ENCODE measurements at places on chromosomes 2 and 18.

GRCh38 chr2:83155826-83156225 lies 1303.3 kb downstream of the SUCLG1 start:
- DNase-seq: no peak

DNA sequence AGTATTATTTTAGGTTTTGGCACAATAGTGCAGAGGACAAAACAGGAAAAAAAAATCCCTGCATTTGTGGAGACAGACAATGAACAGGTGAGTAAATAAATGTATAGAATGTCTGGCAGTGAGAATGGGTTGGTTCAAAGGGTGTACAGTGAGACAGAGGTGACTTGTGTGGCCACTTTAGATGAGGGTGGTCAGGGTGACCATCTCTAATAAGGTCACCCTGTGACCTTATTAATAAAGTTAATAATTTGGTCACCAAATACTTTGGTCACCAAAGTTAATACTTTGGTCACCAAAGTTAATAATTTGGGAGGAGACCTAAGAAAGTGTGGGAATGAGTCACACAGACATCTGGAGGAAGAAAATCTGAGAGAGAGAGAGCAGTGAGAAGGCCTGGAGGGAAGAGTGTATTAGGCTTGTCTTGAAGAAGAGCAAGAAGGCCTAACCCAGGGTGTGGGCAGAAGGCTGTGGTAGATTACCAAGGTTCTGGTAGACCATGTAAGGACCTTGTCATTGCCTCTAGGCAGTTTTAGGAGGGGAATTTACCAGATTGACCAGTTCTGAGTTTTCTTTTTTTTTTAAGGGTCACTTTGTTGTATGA lies 1368.4 kb upstream of the CELF4 start:
- no peak for DNase-seq

DNA sequence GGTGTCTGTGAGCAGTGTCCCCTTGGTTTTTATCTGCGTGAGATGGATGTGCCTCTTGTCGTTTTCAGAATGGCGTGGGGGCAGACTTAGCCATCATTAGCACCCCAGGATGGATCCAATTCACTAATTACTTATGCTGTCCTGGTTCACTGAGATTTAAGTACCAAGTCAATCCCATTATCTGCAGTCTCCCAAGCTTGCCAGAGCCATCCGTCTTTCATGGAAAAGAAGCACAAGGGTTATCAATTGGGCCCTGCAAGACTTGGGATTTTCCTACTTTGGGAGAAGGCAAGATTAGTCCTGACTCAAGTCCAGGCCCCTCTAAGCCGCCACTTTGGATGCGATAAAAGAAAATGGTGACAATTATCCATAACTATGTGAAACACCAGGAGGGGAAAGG lies 404.0 kb downstream of the TMEM182 start:
- DNase-seq: no peak

- no peak for DNase-seq
Observed at GRCh38 chr2:162967147-162967546, 128.6 kb upstream of the KCNH7 start.

DNA sequence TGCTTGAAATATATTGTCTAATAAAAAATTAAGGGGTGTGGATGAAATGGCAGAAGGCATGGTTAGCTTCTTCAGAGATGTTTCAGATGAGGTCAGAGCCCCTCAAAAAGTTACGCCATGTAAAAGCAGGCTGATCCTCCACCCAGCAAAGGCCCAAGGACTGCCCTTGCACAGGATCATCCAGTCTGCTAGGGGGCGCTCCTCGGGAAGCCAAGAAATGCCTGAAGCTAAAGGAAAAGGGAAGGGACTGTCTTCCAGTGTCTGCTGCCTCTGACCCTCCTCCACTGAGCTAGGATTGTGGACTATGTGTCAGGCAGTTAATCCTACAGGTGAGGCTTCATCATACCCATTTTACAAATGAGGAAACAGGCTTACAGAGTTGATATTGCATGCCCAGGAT lies 33.8 kb upstream of the TEX51 start:
- no peak for DNase-seq

DNA sequence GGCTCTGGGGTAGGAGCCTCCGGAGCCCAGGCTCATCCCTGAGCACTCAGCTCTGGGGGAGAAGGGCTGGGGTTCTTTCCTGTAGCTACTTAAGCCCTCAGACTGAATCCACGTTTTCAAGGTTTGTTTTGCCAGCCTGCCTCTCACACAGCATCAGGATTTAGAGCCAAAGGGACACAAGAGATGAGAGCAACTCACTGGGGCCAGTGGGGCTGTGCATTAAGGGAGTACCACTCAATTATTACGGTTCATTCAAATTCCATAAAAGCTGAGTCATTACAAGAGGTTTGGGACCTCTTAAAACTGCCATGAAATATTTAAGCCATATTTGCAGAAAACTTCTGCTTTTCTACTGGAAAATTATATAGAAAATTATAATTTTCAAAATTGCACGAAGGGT lies 17.1 kb upstream of the SNED1 start:
- peak; percentile 60 for DNase-seq

DNA sequence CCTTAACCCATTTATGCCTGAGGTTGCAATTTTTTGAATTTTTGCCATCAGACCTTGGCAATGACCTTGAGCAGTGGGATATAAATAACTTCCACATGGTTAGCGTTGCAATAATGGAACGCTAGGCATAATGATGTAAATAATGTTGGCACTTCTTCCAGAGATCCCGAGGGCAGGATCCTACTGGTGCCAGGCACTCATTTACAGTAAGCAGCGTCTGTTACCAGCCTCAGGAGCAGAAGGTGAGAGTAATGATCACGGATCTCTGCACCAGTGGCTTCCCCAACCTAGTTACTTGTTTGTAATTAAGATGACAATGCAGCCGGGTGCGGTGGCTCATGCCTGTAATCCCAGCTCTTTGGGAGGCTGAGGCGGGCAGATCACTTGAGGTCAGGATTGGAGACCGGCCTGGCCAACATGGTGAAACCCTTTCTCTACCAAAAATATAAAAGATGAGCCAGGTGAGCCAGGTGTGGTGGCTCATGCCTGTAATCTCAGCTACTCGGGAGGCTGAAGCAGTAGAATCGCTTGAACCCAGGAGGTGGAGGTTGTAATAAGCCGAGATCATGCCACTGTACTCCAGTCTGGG lies 41.9 kb downstream of the CPO start:
- no peak for DNase-seq

DNA sequence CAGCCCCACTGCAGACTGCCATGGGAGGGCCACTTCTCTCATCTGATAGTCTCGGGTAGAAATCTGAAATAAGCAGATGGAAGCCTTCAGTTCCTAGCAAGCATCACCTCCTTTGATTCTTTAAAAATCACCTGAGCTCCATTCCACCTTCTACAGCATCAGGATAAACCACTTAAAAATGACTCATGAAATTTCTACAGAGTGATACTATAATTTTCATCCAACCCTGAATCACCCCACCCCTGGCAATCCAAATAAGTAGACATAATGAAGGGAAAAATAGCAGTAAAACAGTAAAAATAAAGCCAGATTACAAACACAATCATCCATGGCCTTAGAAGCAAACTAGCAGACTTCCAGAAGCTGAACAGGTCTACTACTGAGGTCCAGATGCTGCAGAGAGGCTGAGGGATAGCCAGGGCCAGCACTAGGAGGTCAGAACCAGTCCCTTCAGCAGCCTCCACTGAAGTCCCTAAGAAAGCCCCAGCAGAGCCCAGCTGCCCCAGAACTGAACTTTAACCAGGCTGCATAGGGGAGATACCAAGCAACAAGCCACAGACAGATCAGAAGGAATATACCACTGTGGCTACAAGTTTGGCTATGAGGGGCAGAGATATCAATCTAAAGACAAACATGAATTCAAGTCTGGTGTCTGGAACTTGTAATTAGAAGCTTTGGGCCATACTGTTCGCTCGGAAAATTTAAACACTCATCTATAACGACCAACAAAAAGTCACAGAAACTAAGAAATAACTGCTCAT lies 54.7 kb upstream of the RNU4ATAC start:
- DNase-seq: no peak

DNA sequence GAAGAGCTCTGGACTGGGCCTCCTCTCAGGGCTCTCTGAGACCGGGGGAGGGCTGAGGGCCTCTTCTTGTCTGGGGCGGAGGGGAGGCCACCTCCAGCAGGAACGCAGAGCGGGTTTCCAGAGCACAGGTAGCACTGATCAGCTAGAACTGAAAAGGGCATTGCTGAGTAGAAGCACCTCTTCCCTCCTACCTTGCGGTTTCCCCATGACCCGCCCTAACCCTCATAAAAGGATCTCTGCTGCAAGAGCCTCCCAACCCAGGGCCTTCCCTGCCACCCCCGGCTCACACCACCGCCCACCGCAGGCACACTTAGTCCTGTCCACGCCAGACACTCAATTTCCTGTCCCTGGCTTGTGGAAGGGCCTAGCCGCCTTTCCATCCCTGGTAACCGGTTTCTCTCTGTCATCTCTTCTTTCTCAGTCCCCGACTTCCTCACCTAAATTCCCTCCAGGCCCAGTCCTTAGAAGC lies 966 bp downstream of the ADCY3 start:
- DNase-seq: no peak

DNA sequence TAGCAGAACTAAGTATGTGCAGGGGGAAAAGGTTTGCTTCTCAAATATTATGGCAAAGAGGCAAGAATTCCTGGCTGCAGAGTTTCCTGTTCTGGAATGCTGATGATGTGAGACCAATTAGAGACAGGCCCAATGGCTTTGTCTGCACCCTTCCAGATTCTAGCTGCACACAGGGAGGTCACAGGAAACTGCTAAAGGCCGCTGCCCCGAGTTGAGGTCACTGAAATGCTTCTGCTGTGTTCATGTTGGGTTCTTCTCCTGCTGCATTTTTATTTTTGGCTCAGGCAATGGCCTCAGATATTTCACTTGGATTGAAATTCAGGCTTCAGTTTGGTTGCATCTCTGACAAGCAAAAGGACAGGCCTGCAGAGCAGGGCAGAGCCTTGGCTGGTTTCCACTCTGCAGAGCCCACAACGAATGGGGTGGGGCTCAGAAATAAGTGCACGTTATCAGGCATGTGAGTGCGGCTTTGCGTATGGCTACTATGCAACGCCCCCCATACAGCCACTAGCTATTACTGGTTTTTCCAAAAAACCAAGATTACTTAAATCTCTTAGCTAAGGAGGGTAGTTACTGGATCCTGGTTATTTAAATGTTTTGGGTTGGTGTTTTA lies 66.9 kb upstream of the FZD5 start:
- no peak for DNase-seq

- peak; percentile 25 for DNase-seq
Observed at GRCh38 chr2:145874466-145874865, 1354.5 kb upstream of the ZEB2 start.

GRCh38 chr2:37020212-37020886 lies 54.0 kb upstream of the STRN start:
- peak; percentile 83 for DNase-seq

DNA sequence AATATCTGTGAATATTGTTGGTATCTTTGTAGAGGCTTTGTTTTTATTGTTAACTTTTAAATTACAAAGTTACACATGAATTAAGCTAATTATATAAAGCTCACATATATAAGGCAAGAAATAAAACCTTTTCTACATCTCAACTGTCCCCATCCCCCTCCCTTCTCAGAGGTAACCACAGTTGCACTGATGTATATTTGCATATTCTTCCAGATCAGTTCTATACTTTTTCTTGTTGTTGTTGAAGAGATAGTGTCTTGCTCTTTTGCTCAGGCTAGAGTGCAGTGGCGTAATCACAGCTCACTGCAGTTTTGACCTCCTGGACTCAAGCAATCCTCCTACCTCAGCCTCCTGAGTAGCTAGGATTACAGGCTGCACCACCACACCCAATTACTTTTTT lies 36.0 kb upstream of the CDC42EP3 start:
- DNase-seq: no peak

DNA sequence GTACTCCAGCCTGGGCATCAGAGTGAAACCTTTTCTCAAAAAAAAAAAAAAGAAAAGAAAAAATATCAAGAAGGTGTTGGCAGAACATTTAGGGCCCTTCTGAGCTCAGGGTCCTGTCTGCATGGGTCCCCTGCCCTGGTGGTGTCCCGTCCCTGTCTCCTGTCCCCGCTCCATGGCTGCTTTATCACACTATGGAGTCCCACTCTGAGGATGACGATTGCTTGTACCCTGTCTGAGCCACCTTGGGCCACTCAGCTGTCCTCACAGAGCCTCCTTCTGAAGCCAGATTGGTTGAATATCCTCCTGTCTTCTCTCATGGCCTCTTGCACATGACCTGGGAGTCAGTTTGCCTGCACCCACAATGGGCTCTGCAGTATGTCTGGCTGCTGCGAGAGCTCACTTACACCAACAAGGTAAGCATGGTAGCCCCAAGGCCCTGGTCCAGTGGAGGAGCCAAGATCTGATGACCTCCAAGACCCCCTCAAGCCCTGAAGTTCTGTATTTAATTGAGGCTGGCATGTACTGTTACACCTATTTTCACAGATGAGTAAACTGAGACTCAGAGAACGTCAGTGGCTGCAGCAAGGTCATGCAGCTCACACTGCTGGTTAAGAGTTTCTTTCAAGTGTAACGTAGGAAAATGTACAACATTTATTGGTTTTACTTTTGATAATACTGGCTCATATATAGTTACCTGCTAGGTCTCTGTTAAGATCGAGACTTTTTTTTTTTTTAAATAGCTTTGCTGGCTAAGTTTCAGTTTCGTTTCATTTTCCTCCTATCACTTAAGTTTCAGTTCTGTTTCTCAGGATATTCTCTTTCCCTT lies 16.9 kb upstream of the ZCCHC2 start:
- no peak for DNase-seq
